ENCODE measurements at places on chromosomes 3 and 15. TPM values are rescaled to one million over a fixed set of nuclear protein-coding genes. Genes with fewer than 3 reads are reported as not detected.

IL17RB gene
- polyA plus RNA-seq, result 8.7 TPM

GOLGA6L4 gene
- not detected for polyA plus RNA-seq

ANKRD34C gene
- 0.20 TPM for polyA plus RNA-seq

SKOR1 gene
- 0.49 TPM for polyA plus RNA-seq

PDCD10 gene
- polyA plus RNA-seq, result 14.1 TPM

CHL1 gene
- polyA plus RNA-seq, result 5.4 TPM

RTP1 gene
- polyA plus RNA-seq, result 0.93 TPM

TEX55 gene
- 0.37 TPM for polyA plus RNA-seq

CAMK2N2 gene
- polyA plus RNA-seq, result 94.8 TPM

Measured in brain (organoid and tissue), 16 donors.